ENCODE measurements at places on chromosomes 5 and 9.
A peak's percentile ranks its signal among the peaks of the same experiment; 100 is the strongest.

DNA sequence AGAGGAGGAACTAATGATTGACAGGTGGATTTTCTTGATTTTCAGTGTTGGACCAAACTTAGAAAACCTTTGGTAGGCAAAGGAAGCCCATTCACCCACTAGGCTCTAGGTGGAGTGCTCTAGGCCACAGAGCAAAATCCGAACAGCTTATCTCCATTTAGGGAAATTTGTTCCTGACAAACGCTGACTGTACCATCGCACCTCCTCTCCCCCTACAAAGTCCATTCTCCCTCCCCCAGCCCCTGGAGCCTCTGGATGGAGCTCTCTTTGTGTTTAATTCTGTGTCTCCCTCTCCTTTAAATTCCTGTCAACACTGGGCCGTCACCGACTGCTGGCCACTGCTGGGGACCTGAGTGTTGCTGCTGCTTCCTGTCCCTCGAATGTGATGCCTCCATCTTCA lies 350.1 kb upstream of the IRX2 start:
- no peak for DNase-seq

- no peak for DNase-seq
These were observed 7.1 kb downstream of the SNX18 start for GRCh38 chr5:54524704-54525103.

- DNase-seq = no peak
These were observed 309.3 kb downstream of the DOCK8 start for GRCh38 chr9:524008-524407.

- no peak for DNase-seq
These were observed 183.9 kb upstream of the SH3GL2 start for GRCh38 chr9:17394881-17395510.

- DNase-seq = no peak
These were observed 138.7 kb downstream of the UGCG start for GRCh38 chr9:112035166-112035826.

DNA sequence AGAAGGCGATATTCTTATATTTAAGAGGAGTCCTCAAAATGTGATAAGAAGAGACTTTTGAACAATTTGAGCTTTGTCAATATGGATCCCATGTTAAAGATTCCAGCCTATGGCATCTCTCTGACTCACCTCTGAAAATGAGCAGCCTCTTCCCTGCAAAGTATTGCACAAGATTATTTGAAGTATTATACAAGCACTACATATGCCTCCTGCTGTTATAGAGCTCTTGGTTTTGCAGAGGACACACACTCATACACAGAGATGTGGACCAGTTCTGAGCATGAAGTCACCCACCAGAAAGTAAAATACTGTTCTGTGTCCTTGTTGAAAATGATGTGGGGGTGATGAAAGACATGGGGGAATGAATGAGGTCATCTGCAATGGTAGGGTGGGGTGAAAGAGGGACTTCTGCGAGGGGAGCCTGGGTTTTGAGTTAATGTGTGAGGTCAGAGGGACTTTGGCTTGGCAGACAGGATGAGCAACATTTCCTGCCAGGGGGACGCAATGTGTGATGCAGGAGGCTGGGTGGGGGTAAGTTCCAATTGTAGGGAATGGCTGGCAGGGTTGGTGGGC lies 25.8 kb downstream of the FBXL7 start:
- no peak for DNase-seq

- DNase-seq = no peak
These were observed 155.8 kb downstream of the ZNF608 start for GRCh38 chr5:124590686-124591085.

DNA sequence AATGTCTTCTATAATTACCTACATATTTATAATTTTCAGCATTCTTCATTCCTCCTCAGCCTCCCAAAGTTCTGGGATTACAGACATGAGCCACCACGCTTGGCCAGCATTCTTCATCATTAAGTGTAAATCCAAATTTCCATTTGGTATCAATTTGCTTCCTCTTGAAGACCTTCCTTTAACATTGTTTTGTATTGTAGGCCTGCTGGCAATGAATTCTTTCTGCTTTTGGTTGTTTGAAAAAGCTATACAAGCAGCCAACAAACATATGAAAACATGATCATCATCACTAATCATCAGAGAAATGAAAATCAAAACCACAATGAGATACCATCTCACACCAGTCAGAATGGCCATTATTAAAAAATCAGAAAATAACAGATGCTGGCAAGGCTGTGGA lies 56.4 kb downstream of the GCNT4 start:
- no peak for DNase-seq

DNA sequence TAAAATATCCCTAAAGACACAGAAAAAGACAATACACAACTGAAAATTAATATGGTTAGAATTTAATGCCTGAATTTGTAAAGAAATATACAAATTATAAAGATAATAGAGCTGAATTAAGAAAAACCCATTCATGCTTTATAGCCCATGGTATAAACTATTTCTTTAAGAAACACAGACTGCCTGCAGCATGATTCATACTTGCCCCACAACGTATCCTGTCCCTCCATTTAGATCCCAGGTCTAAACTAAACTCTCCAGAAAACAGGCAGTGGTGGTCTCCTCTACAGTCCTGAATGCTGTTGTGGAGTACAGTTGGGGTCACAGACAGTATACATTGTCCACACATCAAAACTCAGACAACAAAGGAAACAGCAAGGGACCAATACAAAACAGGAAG lies 24.8 kb downstream of the IL6ST start:
- DNase-seq = no peak

DNA sequence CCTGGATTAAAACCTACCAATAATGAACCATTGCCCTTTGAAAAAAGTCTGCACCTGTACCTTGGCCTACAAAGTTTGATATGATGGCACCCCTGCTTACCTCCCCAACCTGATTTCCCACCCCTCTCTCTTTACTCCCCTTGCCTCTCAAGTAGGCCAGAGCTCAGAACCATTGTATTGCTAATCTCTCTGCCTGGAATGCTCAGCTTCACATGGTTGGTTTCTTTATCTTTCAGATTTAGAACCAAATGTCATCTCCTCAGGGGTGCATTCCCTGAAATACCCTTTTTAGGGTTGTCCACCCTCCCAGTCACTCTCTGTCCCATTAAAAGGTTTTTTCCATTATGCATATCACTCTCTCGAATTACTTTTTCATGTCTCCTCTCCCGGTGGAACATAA lies 116.6 kb upstream of the VCAN start:
- no peak for DNase-seq

GRCh38 chr5:54206580-54207229 lies 103.7 kb downstream of the ARL15 start:
- DNase-seq = no peak

- DNase-seq = no peak
These were observed 41.9 kb downstream of the WDR36 start for GRCh38 chr5:111134087-111134486.

- DNase-seq = no peak
These were observed 14.5 kb downstream of the RANBP6 start for GRCh38 chr9:6000955-6001354.

DNA sequence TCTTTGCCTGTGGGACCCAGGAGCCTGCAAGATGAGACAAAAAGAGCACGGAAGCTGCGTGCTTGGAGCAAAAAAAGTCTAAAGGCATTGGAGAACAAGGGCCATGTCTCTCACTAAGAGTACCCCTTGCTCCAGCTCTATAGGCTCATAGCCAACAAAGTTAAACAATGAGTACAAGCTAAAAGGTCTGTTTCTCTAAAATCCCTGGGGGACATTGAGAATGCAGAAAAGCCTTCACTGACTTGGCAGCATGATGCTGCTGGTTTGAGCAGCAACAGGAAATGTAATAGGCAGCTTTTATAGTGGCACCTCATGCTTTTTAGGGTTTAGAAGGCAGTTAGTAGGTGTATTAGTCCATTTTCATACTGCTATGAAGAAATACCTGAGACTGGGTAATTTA lies 287.5 kb downstream of the SMARCA2 start:
- no peak for DNase-seq

DNA sequence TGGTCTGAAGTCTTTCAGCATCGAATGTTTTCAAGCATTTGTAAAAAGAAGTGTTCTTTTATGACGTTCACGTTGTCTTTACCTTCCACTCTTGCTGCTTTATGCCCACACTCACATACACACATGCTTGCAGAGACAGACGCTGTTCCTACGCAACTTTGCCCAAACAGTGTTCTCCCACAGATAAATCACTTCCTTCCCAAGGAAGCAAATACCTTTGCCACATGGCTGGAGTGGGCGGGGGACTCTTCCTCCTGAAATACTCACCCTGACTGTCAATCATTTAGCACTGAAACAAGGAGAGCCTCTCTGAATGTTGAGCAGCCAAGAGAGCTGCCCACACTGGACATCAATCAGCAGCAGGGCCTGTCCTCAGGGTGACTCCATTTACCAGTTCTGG lies 22.4 kb upstream of the ASTN2 start:
- DNase-seq = no peak

DNA sequence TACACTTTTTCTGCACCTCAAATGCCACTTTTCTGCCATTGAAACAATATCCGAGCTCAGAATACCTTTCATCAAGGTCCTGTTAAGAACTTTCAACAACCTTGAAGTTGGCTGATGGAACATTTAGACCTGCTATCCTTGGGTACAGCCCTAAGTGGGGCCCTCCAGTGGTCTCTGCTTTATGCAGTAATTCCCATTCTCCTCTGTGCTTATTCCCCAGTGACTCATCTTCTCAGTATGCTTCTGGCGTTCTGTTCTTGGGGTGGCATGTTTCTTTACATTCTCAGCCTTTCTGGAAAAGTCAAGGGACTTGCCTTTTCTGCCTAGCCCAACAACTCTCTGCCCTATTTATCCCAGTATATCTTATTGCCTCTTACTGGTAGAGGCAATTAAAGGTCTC lies 7.1 kb downstream of the ANP32B start:
- peak; percentile 38 for DNase-seq

DNA sequence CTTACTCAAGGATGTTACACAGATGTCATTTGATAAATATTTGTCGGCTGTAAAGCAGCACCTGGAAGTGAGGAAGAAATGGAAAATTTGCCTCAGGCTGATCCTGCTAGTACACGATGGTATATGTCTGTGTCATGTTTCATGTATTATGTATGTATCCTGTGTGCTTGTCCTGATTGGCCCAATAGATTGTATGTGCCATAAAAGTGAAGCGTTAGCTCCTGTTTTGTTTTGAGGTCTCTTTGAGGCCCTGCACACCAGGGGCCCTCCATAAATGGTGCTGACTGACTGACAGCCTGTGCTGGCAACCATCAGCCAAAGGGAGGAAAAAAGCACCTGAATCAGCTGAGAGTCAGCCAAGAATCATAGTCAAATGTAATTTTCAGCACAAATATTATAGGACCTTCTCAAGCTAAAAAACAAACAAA lies 11.8 kb upstream of the LNPEP start:
- DNase-seq = no peak

GRCh38 chr9:107462691-107463090 lies 26.9 kb downstream of the KLF4 start:
- DNase-seq = no peak

GRCh38 chr5:32027717-32028458 lies 146.2 kb downstream of the GOLPH3 start:
- no peak for DNase-seq

- no peak for DNase-seq
These were observed 1188.9 kb upstream of the C9orf72 start for GRCh38 chr9:28762167-28762566.

DNA sequence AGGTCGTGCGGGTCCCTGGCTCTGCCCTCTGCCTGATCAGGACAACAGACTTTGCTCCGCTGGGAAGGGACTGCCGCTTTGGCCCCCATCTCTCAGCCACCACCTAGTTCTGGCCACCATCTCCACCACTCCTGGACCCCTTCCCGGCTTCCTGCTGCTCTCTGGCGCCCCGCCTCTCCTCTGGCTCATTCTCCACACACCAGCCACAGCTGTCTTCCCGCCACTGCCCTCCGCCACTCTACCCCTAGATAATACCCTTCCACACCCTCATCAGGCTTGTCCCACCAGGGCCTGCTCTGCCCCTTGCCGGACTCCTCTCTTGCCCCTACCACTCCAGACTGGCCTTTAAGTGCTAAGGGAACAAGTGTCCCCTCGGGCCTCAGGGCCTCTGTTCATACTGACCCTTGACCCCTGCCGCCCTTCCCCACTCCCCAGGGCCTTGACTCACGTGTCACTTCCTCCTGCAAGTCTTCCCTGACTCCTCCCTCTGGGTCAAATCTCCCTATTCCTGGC lies 3.0 kb upstream of the CDX1 start:
- no peak for DNase-seq

DNA sequence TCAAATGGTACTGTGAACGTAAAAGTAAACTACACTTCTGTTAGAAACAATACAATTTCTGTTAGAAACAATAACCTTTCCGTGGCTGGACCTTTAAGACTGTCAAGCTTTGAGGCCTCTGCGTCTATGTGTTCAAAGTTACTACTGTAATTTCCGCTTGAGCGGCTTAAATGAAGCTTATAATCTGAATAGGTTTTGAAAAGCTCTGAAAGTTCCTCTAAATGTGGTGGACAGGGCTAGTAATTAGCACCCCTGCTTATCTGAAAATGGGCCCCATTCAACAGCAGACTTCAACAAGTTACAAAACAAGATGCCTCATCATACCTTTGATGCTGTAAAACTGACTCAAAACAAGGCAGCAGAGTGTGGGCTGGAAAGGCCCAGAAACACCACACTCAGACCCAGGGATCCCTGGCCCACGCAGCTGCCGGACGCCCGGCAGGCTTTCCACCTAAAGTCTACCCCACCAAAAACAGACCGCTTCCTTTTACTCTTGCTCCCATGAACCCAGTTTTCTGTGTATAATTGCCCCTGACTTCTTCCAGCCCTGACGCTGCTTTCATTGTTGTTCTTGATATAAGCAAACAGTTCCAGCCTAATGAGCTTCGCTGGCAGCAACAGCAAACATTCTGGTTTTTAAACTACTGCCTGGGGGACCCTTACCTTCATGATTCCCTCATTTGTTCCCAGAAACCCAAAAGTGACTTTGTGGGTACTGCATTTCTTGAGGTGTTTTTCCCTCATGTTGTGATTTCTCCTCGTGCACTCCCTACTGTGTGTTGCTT lies 66.7 kb downstream of the TLE1 start:
- no peak for DNase-seq

DNA sequence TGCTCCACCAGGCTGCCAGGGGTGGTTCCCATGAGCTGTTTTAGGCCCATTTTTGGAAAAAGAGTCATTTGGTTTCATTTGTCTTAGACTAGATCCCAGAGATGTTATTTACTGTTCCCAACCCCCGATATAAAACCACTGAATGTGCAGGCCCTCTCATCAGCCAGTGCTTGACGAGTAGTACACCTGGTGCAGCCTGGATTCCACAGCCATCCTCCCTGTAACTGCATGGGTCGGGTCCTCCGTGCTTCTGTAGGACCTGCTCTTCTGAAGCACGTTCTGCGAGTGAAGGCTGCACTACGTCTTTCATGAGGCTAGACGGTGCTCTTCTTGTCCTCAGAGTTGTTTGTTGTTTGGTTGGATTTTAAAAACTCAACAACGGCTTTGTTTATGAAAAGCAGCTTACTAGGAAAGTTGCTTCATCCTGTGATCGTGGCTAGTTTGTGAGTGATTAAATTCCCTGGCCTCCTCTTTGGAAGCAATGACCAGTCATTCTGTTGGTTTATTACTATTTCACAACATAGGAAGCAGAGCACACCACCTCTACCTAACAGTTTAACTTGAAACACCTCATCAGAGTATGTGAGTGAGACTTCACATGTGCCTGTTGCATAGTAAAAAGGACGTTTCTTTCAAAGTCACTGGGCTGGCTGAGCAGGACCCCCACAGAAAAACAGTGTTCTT lies 135.2 kb downstream of the AOPEP start:
- DNase-seq = no peak

GRCh38 chr5:100846772-100847171 lies 56.3 kb downstream of the ST8SIA4 start:
- DNase-seq = no peak

- no peak for DNase-seq
These were observed 24.3 kb upstream of the PTGES start for GRCh38 chr9:129776938-129777768.

Data from NAMALWA (cell line).